AG04449 (cell line): ENCODE measurements at places on chromosomes 5 and 9.

DNA sequence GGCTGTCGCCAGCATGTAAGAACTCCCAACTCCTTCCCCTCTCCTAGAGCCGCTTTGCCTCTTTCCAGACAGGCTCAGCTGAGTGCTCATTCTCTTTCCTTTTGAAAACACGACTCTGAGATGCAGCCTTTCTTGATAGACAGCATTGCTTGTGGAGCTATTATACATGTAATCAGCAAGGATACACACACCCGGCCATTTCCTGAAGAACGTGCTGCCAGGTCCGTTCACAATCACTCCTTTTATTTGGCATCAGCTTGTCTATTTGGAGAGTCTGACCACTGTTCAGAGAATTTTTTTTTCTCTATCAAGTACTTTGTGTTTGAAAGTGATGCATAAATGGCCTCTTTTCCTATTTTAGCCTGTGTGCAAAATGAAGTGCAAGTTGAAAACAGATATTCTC is 328.7 kb downstream of the MARCHF11 start:
- no peak for DNase-seq

DNA sequence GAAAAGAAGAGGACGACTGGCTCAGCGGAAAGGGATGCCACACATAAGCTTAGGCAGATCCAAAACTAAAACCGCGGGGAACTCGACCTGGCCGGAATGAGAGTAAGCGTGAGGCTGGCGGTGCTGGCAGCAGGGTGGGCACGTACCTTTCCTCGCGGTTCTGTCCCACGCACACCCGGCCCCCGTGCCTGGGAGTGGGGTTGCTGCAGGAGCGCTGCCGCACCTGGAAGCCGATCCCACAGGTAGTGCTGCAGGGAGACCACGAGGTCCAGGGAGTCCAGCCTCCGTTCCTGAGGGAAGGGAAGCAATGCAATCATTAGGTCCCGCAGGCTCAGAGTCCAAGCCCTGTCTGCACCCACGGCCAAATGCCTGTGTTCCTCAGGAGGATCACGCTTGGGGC is 427.0 kb downstream of the SEMA5A start:
- no peak for DNase-seq

DNA sequence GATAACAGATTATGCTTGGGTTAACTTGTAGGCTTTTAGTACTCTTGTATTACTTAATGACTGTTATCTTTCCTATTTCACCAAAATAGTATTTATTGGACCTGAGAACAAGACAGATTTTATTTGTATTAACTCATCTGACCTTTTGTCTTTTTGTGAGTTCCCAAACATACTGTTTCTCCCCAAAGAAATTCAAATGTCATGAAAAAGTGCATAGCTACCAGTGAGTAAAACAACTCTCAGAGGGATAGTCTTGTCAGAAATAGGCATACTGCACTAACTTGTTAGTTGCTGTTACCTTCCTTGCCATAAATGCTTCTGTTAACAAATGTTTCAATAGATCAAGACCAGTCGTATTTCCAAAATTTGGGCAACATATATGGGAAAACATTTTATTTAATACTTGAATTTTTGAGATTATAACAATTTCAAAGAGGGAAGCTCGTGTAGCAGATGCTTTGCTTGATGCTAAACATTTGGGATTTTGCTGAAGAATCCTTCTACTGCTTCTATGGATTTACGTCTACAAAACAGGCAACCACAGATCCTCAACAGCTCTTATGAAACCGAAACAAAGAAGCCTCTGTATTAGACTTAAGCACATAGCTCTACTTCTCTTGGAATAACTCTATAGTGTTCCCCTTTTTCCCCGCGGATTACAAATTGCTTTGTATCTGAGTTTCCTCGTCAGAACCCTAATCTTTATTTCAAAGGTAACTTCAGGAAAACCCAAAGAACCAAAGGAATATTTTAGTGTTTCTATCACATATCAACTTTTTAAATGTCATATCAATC is 248.8 kb downstream of the MCTP1 start:
- no peak for DNase-seq

DNA sequence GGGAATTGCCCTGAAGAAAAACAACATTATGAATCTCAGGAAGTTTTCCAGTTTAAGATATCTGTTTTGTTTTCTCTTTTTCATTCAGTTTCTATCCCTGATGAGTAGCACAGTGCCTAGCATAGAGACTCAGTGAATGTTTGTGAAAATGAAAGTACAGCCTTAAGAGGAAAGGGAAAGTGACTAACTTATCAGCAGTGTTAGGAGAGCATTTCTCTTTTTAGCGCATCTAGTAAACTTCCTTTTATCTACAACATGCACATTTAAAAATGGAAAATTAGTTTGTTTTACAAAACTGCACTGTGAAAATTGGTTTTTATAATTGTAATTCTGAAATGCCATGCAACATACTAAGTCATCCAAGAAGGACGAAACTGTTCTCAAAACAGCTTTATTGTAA is 110.8 kb downstream of the SMARCA2 start:
- no peak for DNase-seq

DNA sequence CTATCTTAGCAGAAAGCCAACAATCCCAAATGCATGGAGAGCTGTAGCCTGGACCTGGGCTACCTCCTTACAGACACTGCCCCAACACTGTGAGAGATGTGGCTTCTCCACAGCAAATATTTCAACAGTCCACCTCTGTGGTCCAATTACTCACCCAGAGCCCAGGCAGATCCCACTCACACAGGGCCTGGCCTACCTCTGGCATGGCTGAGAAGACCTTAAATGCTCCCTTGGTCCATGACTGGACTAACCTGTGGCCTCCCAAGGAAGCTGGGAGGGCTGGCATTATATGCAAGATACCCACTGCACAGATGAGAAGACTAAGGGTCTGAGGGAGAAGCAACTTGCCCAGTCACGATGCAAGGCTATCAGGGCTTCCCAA is 22.8 kb upstream of the SLC25A51 start:
- DNase-seq: no peak

- DNase-seq: no peak
These were observed 21.0 kb downstream of the F2RL2 start for GRCh38 chr5:76602094-76602726.

DNA sequence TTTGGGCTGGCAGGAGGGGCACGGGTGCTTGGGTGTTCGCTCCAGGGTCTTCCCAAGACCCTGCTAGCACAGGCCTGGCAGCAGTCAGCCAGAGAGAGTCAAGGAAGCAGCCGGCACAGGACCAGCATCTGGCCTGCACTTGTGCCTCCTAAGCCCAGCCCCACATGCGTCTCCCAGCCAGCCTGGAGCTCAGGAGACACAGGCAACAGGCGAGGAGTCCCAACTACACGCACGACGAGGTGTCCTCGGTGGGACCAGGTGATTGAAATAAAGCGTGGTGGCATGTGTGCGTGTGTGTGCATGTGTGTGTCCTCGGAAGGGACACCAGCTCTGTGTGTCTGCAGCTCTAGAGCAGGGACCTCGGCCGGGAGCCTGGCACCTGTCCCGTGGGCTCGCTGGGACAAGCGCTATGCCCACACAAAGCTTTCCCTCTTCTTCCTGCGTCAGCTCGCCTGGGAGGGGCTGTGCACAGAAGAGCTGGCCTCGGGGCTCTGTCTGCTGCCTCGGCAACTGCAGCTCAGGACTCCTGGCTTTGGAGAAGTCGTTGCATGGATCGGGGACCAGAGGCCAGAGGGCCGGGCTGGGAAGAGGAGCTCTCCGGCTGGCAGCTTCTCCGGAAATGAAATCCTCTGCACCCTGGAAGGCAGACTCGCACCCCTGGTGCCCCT is 14.7 kb upstream of the SLC9A3 start:
- DNase-seq: no peak

GRCh38 chr5:133062276-133062675 is 10.5 kb downstream of the HSPA4 start:
- DNase-seq: no peak

- no peak for DNase-seq
These were observed 170.5 kb upstream of the PPP1R26 start for GRCh38 chr9:135308821-135309762.

DNA sequence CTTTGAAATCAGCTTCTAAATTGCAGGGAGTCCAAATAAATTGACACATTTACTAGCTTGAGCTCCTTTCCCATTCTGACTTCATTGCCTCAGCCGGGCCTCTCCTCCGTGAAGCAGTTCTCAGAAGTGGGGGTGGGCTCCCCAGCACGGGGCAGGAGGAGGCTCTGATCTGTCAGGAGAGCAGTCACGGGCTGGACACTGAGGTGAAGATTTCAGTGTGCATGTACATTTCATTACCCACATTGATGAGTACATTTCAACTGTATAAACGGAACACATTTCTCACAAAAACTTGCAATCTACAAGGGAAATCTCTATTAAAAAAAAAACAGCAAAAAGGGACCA is 195.9 kb downstream of the SEMA6A start:
- no peak for DNase-seq

GRCh38 chr9:2053883-2054845 is 39.0 kb downstream of the SMARCA2 start:
- no peak for DNase-seq

DNA sequence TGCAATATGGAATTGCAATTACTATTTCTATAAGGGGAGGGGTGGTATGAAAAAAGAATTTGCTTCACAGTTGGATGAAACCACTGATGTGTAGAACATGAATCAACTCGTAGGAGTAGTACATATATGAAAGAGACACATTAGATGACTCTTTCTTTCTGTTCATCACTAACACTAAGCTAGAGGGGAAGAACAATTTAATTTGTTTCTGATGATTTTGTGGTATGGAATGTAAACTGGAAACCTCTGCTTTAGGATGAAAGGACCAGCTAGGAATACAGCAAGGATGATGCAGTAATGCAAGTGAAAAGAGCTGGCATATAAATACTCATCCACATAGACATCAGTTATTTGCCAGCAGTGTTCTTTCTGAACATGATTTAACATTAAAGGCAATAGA is 113.4 kb downstream of the PAPPA start:
- no peak for DNase-seq

DNA sequence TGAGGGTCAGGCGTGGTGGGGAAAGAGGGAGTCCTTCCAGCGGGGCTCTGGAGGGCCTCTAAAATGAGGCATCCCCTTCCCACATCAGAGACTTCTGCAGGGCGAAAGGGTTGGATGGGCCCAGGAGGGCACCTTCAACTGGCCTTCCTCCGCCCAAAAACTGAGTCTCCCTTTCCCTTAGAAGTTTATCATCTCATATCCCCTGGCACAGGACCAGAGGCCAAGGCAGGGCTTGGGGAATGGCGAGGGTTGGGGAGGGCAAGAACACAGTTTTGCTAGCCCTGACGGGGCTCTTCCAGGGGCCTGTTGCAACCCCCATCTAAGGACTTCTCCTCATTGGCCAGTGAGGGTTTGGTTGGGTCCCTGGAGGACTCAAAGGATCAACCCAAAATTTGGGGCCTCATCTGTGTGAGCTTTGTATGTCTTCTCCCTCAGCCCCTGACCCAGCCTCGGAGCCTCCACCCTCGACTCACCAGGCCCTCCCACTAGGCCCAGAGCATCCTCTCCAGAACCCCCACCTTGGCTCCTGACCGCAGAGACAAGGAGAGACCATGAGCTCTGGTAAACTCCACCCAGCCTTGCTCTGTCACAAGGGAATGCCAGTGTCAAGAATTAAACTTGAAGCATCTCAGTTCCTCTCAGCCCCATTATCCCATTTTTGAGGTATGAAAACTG is 24.1 kb downstream of the AQP7 start:
- DNase-seq: no peak
